ENCODE measurements at places on chromosomes 2 and 18. TPM values are rescaled to one million over a fixed set of nuclear protein-coding genes. Genes with fewer than 3 reads are reported as not detected.

CXCR1 gene
- not detected for total RNA-seq

CNTNAP5 gene
- not detected for total RNA-seq

GCC2 gene
- 30.4 TPM for total RNA-seq

DUSP2 gene
- 2.3 TPM for total RNA-seq

CYB5A gene
- total RNA-seq = 54.6 TPM

PROM2 gene
- 0.25 TPM for total RNA-seq

TFCP2L1 gene
- total RNA-seq = under 0.01 TPM
